ENCODE measurements at places on chromosomes 13 and 19.

DNA sequence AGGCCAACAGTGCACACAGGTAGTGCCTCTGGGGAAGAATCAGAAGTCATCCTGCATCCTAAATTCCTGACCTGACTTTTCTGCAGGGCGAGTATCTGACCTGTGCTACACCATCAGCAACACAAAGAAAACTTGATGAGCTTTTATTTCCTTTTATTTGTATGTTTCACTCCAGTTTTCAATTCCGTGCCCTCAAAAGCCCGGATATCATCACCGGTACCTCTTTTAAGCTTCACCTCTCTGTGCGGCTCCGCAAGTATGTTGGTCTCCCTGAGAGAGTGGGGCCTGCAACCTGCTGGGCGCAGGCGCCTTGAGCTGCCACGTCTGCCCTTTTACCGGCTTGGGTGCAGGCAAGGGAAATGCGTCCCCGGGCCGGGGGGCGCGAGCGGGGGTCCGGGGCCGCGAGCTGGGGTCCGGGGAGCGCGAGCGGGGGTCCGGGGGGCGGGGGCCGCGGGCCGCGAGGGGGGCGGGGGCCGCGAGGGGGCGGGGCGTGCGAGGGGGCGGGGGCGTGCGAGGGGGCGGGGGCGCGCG, 4.3 kb upstream of the DUXA start:
- peak; percentile 53 for DNase-seq

- no peak for DNase-seq
Measured at GRCh38 chr19:42048992-42049391, 21.0 kb downstream of the GRIK5 start.

DNA sequence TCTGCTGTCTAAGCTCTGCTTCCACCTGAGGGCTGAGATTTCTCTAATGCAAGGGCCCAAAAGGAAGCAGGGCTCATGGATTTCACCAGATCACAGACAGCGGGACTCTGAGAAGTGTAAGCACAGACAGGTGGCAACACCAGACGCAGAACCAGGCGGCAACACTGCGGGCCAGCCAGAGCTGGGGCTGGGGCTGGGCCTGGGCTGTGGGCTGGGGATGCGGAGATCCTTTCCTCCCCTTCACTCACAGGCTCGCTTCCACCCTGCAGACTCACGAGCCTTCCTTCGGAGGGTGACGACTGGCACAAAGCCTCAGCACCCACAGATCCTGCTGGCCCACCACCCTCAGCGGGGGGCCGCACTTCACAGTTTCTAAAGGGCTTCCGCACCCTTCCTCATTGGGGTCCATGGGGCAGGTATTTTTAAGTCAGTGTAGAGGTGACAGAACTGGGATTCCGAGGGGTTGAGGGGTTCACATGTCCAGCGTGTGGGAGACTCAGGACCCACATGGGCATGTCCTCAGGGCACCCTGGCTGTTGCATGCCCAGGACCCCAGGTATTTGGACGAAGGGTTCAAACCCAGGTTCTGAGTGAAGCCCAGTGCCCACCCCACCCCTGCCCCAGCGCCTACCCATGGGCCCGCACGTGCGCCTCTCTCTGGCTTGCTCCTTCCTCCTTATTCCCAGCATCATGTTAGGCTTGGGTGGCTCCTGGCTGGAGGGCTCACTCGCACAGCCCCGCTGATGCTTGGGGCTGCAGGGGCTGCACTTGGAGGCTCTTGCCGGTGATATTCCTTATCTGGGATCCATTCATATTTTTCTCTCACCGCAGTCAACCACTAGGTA, 137.3 kb upstream of the GPR12 start:
- no peak for DNase-seq

GRCh38 chr13:43005460-43006236, 13.6 kb upstream of the EPSTI1 start:
- no peak for DNase-seq

DNA sequence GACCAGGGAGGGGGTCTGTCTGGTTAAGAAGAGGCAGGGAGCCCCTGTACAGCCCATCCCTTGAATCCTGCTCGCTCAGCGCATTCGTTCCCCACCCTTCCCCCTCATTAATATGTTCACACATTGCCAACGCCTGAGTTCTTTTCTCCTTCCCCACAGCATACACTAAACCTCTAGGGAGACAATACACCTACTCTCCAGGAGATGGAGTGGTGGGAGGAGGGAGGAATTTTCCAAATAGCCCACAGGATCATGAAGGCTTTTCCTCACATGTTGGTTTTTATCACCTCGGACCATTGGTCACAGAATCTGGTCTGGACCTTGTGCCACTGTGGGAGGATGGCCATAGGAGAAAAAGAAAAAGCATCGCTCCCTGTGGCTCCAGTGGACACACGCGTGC, 294.9 kb downstream of the SHISA2 start:
- DNase-seq: no peak

- no peak for DNase-seq
Measured at GRCh38 chr13:45402641-45403040, 15.5 kb downstream of the SLC25A30 start.

GRCh38 chr19:2624537-2625091, 77.9 kb downstream of the GNG7 start:
- no peak for DNase-seq

DNA sequence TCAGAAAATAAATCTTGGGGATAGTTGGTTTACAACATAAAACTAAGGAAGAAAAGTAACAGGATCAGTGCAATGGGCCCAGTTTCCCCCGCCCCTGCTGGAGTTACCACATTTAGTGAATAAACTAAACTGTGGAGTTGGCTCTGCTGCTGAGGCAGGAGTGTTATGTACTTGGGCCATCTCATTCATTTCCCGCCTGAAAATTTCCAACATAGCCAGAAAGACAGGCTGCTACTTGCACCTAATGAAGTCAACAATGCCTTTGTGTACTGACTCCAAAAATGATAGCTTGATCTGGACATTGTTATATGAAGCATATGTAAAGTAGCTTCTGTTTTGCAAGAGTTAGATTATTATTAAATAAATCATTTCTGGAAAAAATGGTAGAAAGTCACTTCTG, 7.9 kb upstream of the RNASEH2B start:
- peak; percentile 51 for DNase-seq

- DNase-seq: no peak
Measured at GRCh38 chr13:67619351-67619994, 389.3 kb upstream of the PCDH9 start.

DNA sequence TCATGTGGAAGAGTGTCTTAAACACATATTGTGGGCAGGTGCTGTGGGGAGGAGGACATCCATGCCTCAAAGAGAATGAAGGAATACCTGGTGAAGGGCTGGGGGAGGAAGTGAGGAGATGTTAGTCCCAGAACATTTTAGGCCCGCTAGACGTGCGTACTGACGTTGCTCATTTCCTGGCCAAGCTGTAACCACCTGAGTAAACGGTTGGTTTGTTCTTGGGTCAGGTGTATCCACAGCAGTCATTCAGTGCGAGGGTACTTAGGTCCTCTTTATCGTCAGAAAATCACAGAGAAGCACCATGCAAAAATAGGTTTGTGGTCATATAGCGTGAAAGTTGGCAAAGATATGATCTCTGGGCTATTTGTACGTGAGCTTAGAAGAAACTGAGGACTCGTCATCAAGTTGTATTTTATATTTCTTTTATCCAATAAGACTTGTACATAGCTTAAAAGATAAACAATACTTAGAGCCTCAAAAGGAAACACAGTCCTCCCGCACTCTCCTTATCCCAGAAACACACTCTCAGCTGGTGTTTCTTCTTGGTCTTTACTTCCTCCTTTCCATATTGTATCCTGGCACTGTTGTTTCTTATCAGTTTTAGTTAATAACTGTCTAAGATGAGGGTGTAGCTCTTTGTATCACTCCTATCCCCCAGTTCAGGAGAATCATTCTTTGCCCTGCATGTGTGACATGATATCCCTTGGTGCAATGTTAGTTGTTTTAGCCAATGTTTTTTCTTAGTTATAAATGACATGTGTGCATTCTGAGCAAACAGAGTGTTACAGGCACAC, 52.0 kb downstream of the ARHGEF7 start:
- no peak for DNase-seq

DNA sequence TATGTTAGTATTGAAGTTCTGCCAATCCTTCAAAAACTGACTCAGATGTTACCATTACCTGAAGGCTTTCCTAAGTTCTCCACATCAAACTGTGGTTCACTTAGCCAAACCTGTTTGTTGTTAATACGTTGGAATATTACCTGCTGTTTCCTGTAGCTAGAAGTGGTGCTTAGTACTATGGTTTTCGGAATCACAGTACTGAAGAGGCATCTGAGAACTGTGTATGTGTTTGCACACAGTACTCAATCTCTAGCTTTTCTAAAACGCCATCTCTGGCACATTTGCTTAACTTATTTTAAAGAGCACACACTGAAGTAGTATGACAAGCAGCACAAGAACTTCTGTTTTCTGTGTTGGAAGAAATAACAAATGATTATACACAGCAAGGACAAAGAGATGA, 248.2 kb downstream of the SHISA2 start:
- DNase-seq: no peak

All from uterus (tissue), 4 donors.